ENCODE measurements at places on chromosomes 11 and 22.

- DNase-seq: no peak
Observed at GRCh38 chr11:16352707-16353106, 3.6 kb downstream of the SOX6 start.

DNA sequence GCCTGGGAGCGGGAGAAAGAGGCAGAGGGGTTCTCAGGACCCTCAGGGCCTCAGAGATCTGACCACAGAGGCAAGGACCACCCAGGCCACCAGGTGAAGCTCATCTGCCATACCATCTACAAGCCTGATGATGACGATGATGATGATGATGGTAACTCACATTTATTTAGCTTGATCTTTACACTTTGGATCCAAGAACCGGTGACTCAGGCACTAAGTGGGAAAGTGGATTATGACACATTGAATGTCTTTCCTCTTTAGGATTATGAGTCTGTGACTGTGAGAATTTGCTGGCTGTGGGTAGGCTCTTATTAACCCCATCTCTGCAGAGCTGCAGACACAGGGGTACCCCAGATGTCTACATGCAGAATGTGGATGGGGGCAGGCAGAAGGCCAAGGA lies 110.3 kb downstream of the DSCAML1 start:
- no peak for DNase-seq

DNA sequence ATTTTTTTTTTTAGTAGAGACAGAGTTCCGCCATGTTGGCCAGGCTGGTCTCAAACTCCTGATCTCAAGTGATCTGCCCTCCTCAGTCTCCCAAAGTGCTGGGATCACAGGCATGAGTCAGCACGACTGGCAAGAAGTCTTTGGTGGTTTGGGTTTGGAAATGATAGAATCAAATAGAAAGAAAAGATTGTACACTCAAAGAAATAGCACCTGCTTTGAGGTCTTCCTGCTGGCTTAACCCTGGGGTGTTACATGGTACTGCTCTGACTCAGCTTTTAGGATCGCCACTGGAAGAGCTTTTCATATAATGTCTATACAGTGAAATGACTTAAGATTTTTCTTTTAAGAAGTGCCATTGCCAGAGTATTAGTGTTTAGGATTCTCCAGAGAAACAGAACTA lies 50.2 kb downstream of the JAM3 start:
- DNase-seq: no peak

GRCh38 chr11:3107608-3108182 lies 50.5 kb upstream of the CARS1 start:
- DNase-seq: no peak

- no peak for DNase-seq
Observed at GRCh38 chr11:19218786-19219460, 17.1 kb upstream of the CSRP3 start.

DNA sequence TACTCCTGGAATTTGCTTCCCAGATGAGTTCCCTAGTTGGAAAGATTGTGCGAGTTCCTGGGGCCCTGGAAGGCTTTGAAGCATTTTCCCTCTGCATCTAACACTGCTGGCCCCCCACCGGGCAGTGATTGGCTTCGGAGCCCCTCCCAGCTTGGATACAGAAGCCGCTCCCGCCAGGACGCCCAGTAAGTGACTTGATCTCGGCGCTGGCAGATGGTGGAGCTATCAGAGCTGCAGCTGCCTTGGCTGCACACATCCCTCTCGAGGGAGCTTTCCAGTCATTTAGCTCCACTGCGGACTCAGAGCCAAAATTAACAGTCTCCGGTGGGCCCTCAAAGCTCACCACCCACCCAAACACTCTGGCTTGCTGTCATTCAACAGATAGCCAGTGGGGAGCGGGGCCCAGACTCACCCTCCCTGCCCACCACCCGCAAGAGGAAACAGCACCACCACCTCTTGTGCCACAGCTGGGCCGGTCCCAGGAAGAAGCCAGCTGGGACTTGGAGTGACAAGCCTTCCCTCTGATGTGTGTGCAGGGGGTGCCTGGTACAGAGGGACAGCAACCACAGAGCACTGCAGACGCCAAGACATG lies 162.3 kb downstream of the TRIM29 start:
- peak; percentile 41 for DNase-seq

DNA sequence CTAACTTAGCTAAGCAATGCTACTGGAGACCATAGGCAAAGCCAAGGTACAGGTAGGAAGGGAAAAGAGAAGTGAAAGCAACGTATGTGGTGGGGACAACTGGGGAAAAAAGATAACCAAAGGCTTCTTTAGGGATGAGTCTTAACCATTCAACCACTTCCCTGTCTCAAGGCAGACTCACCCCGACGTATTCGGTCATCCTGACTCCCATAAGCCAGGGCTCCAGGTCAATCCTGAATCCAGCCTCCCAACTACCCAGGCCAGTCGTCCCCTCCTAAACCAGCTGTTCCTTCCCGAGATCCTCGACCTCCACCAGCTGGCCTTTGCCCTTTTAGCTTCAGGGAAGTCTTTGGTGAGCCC lies 330 bp downstream of the ACP2 start:
- DNase-seq: no peak

DNA sequence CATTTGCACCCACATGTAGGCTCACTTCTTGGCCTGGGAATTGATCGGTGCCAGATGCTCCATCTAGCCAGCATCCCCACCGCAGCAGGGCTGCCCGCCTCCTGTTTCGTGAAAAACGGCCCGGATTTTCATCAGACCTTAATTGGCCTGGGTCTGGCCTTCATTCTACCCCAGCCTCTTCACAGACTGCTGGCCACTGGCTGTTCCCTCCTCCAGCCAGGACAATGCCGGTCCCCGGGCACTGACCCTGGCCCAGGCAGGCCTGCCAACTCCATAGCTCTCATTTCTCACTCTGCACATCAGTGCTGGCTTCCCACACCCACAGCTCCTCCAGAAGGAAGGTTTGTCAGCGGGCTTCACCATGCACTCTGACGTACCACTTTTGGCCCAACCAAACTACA lies 27.9 kb downstream of the TIMP3 start:
- DNase-seq: no peak

DNA sequence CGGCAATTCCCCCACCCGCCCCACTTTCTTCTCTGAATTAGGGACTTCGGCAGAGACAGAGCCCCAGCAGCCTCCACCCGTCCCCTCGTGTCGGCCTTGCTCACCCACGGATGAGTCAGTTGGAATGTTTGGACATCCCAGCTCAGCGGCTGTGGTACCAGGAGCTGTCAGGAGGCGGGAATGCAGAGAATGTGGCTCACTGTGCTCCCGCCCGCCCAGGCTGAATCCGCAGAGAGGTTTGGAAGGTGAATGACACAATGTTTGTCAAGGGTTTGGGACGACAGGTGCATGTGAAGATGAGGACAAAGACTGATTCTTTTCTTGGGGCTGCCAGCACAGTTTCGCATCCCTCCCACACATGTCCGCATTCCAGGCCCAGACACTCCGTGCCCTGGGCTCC lies 39.6 kb downstream of the LIF start:
- DNase-seq: no peak

- no peak for DNase-seq
Observed at GRCh38 chr22:49446759-49447710, 380.6 kb downstream of the BRD1 start.

- DNase-seq: no peak
Observed at GRCh38 chr11:5291207-5291838, 10.4 kb downstream of the OR51B4 start.

DNA sequence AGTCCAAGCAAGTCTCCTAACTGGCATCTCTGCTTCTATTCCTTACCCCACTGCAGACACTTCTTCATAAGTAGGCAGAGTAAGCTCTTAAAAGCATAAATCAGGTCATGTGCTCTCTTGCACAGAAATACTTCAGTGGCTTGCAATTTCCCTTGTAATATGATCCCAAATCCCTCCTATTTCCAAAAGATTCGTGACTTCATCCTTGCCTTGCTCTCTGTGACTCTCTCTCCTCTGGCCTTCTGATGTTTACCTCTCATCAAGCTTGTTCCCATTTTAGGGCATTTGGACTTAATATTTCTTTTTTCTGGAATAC lies 37.4 kb upstream of the NCR3LG1 start:
- DNase-seq: no peak

DNA sequence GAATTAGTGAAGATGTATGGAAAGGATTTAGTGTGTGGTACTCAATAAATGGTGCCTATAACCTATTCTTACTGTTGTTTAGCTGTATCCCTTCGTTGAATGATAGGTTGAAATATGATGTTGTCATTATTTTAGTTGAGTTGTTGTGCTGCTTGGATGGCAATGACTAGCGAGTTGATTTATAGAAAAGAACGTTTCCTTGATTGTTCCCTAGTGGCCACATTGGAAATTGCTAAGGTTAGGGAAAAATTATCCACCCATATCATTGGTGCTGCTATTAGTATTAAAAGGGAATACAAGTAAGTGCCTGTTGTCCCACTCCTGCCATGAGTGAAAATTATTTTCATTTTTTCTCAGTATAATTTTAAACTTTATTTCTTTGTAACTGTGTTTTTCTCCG lies 14.5 kb downstream of the EMSY start:
- DNase-seq: no peak

DNA sequence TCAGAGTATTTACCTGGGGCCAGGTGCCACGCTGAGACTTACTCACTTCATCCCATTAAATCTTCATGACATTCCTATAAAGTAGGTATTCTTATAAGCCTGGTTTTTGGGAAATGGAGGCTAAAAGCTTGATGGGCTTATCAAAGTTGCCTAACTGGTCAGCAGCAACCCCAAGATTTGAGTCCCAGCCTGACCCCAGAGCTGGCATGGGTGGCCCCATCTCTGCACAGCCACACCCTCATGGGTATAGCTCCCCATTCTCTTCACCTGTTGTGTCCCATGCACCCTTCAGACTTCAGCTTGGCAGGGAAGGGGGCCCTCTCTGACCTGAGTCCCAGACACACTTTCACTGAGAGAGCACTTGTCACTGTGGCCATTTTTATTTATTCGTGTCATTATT lies 37.4 kb upstream of the TP53I11 start:
- DNase-seq: no peak

DNA sequence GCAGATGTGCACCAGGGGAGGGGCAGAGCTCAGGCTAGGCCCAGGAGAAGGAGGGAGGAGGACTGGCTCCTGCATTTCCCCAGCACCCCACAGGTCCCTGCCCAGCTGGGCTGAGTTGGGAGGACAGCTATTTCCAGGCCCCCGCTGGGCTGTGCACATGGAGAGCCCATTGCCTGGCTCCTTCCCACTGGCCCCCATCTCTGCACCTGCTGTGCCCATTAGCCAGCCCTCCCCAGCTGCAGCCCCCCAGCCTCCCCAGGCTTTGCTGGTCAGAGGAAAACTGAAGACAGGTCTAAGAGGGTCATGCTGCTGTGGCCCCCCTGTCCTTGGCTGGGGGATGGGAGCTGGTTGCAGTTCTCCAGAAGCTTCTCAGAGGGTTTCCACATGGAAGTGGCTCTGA lies 81.8 kb upstream of the SHANK2 start:
- DNase-seq: no peak

- no peak for DNase-seq
Observed at GRCh38 chr11:112611771-112612170, 349.4 kb upstream of the NCAM1 start.

DNA sequence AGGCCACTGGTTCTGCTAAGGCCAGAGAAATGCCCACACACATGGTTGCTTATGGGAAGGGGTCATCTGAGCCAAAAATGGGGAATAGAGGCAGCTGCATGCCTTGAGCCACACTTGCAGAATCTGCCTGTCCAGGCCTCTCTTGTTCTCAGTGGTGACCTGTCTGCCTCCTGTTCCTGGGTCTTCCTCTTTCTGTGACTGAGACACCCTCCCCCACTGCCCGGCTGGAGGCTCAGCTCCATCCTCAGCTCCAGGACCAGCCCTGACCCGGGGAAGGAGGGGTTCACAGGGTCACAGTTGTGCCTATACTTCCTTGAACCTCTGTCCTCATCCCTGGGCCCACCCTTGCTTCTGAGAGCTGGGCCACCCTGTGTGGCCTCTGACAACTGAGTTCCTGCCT lies 52.3 kb downstream of the CSF2RB start:
- DNase-seq: no peak

GRCh38 chr22:20573176-20573832 lies 65.9 kb downstream of the MED15 start:
- DNase-seq: no peak

- DNase-seq: no peak
Observed at GRCh38 chr22:31241936-31242335, 29.8 kb downstream of the LIMK2 start.

GRCh38 chr11:45844822-45845578 lies 2.3 kb upstream of the CRY2 start:
- no peak for DNase-seq

- no peak for DNase-seq
Observed at GRCh38 chr11:72781313-72782080, 12.3 kb downstream of the STARD10 start.

DNA sequence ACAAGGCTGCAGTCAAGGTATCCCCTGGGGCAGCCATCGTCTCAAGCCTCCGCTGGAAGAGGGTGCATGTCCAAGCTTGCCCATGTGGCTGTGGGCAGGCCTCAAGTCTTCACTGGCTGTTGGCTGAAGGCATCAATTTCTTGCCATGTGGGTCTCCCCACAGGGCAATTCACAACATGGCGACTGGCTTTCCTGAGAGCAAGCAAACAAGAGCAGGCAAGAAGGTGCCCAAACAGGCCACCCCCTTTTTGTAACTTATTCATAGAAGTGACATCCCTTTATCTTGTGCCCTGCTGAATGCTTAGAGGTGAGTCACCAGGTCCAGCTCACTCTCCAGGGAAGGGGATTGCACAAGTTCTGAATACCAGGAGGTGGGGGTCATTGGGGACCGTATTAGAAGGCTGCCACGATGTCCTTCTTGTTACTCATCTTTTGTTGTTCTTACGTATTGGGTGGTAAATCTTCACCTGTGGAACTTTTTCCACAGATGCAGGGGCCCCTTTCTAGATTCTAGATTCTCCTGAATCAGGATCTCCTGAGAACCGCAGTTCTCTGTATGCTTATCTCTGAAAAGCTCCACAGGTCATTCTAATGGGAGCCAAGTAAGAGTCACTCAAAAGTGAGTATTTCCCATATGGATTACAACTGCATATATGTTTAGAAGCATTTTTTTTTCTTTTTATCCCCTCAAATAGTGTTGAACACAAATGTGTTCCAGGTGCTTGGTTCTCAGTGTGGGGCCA lies 44.2 kb upstream of the MICAL2 start:
- no peak for DNase-seq

- DNase-seq: no peak
Observed at GRCh38 chr11:92236856-92237255, 12.2 kb downstream of the FAT3 start.

DNA sequence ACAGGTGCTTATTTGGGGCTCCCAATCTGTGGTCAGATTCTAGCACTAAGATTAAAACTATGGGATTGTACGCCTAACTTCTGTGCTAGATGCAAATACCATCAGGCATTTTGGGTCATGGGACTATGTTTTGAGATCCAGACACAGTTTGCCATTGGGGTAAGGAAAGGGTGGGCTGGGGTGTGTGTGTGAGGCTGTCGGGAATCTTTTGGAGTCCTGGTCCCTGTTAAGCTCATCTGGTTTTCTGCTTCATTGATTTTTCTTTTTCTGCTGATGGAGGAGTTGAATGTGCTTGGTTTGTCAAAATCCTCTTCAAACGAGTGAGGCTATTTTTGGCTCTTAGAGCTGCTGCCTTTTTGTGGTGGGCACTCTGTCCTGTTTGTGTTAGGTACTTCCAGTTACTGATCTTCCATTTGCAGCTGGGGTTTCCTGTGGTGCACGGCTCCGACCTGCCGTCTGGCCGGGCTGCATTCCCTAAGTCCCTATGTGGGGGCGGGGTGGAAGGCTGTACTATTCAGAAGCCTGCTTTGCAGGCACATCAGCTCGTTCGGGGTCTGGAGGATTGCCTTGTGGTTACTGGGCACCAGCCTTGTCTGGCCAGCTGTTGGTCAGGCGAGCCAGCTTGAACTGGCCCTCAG lies 2.9 kb downstream of the BCR start:
- DNase-seq: no peak

- DNase-seq: no peak
Observed at GRCh38 chr11:10413268-10413667, 41.8 kb upstream of the AMPD3 start.
